DMS53 (cell line): ENCODE measurements at places on chromosomes 5 and 9.
A peak's percentile ranks its signal among the peaks of the same experiment; 100 is the strongest.

- DNase-seq = no peak
Measured at GRCh38 chr9:135888126-135888765, 19.1 kb downstream of the CAMSAP1 start.

DNA sequence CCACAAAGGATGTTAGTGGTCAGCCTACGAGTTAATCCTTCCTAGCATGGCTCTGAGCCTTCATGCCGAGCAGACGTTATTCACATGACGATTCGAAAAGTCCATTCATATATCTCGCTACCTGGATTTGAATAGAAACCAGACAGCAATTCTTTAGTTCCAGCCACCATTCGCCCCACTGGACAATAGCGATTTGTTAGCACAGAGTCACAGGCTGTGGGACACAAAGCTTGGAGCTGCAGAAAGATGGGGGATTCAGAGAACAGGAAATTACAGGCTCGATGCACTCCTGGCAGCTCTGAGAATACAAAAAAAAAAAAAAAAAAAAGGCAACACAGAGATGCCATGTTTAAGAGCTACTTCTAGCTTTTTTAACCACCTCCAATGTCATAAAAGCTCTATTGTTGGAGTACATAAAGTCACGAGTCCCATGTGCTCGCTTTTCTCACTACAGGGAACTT, 110.7 kb downstream of the NR6A1 start:
- peak; percentile 71 for DNase-seq

DNA sequence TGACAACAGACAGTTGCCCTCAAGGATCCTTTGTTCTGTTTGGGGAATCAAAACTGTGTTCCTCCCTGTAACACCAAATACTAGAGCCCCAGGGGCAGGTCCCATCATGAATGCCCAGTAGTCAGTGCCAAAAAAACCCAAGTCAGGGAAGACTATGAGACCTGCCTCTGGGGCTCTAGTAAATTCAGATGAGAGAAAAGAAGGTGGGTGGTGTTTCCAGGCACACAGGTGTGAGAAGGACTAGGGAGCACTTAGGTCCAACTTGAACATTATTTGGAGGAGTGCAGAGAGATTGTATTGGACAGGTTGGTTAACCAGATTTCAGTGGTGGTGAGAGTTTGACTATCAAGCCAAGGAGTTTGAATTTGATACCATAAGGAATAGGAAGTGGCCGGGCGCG, 52.0 kb downstream of the SLC22A5 start:
- no peak for DNase-seq

- DNase-seq = no peak
Measured at GRCh38 chr5:33272288-33272687, 168.5 kb upstream of the TARS1 start.

GRCh38 chr5:123538670-123539459, 26.9 kb downstream of the CSNK1G3 start:
- DNase-seq = no peak

DNA sequence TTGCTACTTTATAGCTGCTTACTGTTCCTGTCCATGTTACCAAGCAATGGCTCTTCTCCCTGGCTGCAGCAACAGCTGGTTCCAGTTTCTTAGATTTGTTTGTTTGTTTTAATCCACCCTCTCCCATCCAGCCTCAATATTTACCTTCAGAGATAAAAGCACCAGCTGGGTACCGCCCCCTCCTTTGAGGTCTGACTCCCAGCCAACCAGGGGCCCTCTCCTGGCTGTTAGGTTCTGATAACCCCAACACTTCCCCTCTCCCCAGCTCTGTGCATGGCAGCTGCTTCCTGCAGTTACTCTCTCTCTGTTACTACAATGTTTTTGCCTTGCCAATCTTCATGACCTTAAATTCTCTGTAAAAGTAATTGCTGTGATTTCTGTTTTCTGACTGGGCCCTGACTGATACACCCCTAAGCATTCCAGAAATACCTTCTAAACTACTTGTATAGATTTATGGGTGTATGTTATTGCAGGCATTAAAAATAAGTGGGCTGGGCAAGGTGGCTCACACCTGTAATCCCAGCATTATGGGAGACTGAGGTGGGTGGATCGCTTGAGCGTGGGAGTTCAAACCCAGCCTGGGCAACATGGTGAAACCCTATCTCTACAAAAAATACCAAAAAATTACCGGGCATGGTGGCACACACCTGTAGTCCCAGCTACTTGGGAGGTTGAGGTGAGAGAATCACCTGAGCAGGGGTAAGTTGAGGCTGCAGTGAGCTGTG, 2.6 kb upstream of the GCNT1 start:
- peak; percentile 96 for DNase-seq

GRCh38 chr9:38373679-38374078, 18.8 kb upstream of the ALDH1B1 start:
- DNase-seq = no peak

DNA sequence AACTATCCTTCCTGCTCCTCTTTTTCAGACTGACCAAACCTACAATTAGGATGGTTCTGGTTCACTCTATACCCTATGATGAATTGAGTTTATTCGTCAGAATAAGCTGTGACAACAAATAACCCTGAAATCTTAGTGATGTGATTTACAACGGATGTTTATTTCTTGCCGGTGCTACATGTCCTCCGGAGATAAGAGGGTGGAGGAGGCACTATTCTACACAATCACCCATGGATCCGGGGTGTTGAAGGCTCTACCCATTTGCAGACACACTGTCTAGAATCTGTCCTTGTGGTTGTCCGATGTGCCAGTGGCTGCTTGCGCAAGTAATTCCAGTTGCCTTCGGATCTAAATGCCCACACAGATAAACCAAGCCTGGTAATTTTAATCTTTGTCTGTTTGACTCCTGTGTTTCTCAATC, 44.7 kb downstream of the CDC14B start:
- DNase-seq = no peak

GRCh38 chr5:16454686-16455085, 10.9 kb downstream of the ZNF622 start:
- no peak for DNase-seq

- DNase-seq = peak; percentile 54
Measured at GRCh38 chr9:15501179-15501578, 9.6 kb downstream of the PSIP1 start.

DNA sequence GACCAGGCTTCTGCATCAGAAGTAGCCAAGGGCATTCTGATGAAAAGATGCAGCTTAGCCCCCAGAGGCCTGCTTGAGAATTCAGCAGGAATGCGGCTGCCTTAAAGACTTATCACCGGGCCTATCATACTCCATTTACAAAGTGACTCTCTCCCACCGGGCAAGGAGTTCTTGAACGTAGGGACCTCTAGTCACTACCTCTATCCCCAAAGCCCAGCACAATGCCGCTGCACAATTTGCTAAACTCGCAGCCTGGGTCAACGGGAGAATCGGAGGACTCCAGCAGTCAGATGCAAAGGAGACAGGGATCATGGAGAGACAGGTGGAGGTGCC, 661 bp downstream of the PDCL start:
- no peak for DNase-seq

GRCh38 chr9:34559624-34560455, 29.7 kb downstream of the CNTFR start:
- DNase-seq = peak; percentile 10

DNA sequence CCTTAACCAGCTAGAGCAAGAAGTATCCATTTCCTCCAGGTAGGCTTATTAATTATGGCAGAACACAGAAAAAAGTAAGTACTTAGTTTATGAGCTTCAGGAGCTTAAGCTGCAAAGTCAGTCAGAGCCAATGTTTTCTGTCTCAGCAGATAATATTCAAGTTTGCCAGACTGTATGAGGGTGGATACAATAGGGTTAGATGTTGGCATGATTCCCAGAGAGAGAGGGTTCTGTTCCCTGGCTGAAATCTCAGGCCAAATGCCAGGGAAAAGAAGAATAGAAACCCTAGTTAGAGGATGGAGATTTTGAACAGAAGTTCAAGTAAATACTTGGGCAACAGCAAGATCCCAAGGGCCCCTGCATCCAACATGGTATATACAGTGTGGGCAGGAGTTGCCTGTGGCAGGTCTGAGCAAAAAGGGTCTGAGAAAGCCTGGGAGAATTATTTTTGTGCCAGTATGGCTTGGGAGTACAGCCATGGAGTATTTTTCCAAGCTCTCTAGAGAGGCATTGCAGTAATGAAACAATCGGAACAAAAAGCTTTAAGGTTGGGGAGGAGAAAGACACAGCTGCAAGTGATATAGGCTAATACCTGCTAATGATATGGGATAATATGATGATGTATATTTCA, 31.0 kb upstream of the ISOC1 start:
- peak; percentile 11 for DNase-seq

GRCh38 chr5:130155345-130156011, 251.2 kb downstream of the CHSY3 start:
- DNase-seq = no peak

- no peak for DNase-seq
Measured at GRCh38 chr5:41281215-41281810, 68.0 kb upstream of the C6 start.

- DNase-seq = peak; percentile 87
Measured at GRCh38 chr5:142655339-142656267, 30.3 kb downstream of the FGF1 start.

DNA sequence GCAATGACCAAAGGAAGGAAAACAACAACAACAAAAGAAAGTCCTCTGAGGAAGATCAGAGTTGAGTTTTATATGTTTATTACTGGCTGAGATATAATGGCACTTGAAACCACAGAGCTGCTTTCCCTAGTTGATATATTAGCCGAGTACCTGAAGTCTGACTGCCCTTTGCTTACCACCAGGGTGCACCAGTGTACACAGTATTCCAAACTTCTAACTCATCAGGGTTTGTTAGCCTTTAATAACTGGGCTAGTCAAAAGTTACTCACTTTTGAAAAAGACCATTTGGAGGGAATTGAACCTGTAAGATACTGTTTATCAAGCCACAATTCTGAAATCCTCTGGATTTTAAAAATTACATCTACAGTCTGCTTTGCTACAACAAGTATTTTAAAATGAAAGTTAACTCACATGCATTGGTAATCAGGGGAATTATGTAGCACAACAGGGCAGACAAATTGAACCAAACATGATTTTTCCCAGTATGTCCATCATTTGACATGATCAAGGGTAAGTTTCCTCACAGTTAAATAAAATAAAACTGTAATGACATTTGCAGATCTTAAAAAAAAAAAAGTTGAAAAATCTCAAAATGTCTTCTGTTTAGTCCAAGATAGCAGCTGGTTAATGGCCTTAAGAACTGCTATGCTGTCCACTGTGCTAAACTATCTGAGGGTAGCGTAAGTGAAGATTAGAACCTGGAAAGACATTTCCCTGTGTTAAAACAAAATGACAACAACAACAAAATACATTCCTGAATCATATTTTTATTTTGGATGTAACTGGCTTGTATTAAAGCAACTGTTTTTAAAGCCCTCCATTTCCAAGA, 57.3 kb upstream of the C6 start:
- peak; percentile 64 for DNase-seq

GRCh38 chr5:136420168-136420898, 55.0 kb upstream of the TRPC7 start:
- no peak for DNase-seq

DNA sequence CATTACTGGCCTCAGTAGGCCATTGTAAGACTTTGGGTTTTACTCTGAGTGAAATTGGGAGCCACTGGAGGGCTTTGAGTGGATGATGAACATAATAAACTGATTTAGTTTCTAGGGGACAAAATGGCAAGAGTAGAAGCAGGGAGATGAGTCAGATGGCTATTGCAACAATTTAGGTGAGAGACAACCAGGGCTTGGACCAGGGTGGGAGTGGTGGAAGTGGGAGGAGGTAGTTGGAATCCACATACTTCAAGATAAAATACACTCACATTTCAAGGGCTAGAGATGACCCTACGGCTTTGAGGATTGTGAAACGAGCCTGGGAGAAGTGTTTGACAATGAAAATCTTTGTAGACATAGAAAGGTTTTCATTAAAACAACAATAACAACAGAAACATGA, 136.3 kb downstream of the ACTBL2 start:
- DNase-seq = no peak

DNA sequence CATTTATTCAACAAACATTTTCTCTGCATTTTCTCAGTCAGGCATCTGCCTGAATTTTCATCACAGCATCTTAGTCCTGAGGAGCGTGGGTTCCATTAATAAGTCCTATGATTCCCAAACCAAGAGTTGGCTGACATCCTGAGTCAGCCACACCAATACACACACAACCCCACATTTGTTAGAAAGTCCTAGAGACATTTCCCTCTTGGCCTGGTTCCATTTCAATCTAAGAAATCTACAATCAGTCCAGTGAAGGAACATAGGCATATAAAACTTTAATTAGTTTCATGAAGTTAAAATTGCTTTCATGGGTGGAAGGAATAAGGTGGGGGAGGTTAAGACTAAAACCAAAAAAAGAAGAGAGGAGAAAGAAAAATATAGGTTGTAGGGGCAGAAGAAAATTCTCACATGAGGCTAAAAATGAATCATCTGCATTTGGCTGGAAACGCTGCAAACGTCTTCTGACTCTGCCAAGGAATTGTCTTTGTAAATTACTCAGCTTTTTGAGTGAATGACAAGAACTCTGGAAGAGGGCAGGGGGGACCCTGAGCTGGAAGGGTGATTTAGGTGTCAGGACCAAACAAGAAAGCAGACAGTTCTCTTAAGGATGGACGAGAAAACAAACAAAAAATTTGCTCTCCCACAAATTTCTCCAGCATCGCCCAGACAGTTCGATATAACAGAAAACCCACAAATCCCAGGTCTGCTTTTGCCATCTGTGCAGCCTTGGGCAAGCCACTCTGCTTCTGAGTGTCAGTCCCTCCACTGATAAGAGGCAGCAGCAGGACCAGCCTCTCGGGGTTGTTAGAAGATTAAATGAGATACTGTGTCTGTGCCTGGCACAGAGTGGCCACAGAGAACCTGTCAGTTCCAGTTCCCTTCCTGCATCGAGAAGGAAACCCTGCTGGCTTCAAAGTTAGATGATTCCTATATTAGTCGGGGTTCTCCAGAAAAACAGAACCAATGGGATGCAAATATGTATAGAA, 289.7 kb downstream of the CDK5RAP2 start:
- no peak for DNase-seq

- DNase-seq = no peak
Measured at GRCh38 chr9:16442622-16443021, 427.8 kb downstream of the BNC2 start.

DNA sequence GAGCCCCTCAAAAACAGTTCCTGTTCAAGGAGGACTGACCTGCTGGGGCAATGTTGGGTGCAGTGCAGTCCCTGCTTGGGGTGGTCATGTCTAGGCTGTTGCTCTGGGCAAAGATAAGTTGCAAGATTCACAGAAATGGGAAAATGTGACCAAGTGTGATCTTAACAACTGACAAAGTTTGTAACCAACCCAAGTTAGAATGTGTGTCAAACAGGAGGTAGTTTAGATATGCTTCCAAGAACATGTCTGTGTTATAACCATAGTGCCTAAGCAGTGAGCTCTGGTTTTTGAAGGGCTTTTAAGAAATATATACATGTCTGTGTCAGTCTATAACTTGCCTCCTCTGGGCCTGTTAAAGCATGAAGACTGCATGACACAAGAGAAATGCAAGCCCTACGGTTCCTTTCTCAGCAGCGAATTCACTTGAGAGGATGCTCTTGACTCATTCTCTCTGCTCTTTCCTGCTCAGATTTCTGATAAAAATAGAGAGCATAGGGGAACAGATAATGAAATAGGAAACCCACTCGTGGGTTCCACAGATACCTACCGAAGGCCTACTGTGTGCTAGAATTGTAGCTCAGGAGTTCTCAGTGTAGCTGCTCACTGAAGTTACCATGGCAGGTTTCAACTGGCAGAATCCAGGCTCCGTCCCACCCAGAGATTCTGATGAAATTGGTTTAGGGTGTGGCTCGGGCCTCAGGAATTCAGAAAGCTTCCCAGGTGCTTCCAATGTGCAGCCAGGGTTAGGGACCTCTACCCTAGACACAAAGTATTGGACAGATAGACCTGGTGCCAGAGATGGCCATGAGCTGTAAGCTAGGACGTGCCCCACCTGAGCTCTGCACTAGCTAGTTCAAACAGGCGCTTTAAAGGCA, 52.4 kb downstream of the ARHGEF37 start:
- peak; percentile 53 for DNase-seq

- peak; percentile 29 for DNase-seq
Measured at GRCh38 chr5:27594141-27594540, 555.8 kb upstream of the CDH9 start.
